ENCODE measurements at places on chromosomes 2 and 18. TPM values are rescaled to one million over a fixed set of nuclear protein-coding genes. Genes with fewer than 3 reads are reported as not detected.

AKAIN1 gene
- total RNA-seq: not detected

- H3K27ac ChIP-seq: no peak overlapping the region
- no peak for DNase-seq
- H3K36me3 ChIP-seq: no peaks in the 10 kb centered on the region
- no peak overlapping the region for H3K4me3 ChIP-seq
Measured at GRCh38 chr2:149235816-149236375, 94.5 kb upstream of the LYPD6 start.

DNA sequence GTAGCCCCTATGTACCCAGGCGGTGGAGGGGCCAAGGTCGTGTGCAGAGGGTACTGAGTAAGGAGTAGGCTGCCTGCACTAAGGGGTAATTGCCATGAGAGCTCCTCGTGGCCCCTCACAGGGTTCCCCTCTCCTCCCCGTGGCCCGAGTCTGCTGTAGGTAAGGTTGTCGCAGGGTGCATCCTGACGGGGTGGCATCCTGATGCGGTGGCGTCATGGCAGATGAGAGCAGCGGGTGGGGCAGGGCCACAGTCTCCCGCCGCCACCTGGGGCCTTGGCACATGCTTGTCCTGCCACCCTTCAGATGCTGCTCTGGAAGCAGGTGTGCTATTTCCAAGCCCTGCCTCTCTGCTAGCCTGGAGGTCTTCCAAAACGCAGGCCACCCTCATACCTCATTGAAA, 89.7 kb downstream of the EIPR1 start:
- H3K4me3 ChIP-seq: no peak overlapping the region
- no peak for DNase-seq
- no peaks in the 10 kb centered on the region for H3K4me1 ChIP-seq
- H3K27me3 ChIP-seq: no peaks in the 10 kb centered on the region
- no peak overlapping the region for H3K27ac ChIP-seq
- no peaks in the 10 kb centered on the region for H3K36me3 ChIP-seq

DSG1 gene
- total RNA-seq: not detected

GRCh38 chr18:51330148-51330547, 132.7 kb upstream of the MEX3C start:
- no peaks in the 10 kb centered on the region for H3K36me3 ChIP-seq
- H3K27ac ChIP-seq: no peak overlapping the region
- no peaks in the 10 kb centered on the region for H3K4me1 ChIP-seq

TCF23 gene
- not detected for total RNA-seq

DNA sequence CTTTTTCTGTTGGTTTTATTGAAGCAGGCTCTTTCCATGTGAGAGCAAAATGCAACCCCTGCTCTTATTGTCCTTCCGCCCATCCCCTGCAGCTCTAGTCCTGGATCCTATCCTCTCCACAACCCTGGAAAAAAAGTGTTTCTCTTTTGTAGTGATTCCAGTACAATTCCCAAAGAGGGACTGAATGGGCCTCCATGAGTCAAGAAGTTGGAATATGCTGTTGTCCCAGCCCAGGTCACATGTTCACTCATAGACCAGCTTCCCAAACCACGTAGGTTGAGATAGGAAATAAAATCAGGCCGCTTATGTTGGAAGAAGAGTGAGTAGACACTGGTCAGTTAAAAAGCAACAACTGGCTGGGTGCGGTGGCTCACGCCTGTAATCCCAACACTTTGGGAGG, 39.4 kb downstream of the CPO start:
- H3K4me3 ChIP-seq: no peak overlapping the region
- H3K27me3 ChIP-seq: no peaks in the 10 kb centered on the region
- H3K27ac ChIP-seq: no peak overlapping the region
- no peak for DNase-seq

GRCh38 chr2:164589522-164589921, 31.8 kb downstream of the GRB14 start:
- no peak for DNase-seq
- no peaks in the 10 kb centered on the region for H3K27me3 ChIP-seq
- no peak overlapping the region for H3K27ac ChIP-seq
- H3K4me1 ChIP-seq: 0 out of 2 replicates have a peak, but pooled peaks cover 3% of the 10 kb centered on the region
- H3K36me3 ChIP-seq: no peaks in the 10 kb centered on the region

Measured in HCT116 (cell line).